ENCODE measurements at places on chromosomes 16 and 17. TPM values are rescaled to one million over a fixed set of nuclear protein-coding genes. Genes with fewer than 3 reads are reported as not detected.

- no peak for DNase-seq
Measured at GRCh38 chr17:7497228-7497627, 13.1 kb downstream of the POLR2A start.

GRCh38 chr16:77881355-77882030, 93.1 kb downstream of the VAT1L start:
- no peak for DNase-seq

GRCh38 chr17:9668517-9668916, 23.2 kb downstream of the USP43 start:
- no peak for DNase-seq

DNA sequence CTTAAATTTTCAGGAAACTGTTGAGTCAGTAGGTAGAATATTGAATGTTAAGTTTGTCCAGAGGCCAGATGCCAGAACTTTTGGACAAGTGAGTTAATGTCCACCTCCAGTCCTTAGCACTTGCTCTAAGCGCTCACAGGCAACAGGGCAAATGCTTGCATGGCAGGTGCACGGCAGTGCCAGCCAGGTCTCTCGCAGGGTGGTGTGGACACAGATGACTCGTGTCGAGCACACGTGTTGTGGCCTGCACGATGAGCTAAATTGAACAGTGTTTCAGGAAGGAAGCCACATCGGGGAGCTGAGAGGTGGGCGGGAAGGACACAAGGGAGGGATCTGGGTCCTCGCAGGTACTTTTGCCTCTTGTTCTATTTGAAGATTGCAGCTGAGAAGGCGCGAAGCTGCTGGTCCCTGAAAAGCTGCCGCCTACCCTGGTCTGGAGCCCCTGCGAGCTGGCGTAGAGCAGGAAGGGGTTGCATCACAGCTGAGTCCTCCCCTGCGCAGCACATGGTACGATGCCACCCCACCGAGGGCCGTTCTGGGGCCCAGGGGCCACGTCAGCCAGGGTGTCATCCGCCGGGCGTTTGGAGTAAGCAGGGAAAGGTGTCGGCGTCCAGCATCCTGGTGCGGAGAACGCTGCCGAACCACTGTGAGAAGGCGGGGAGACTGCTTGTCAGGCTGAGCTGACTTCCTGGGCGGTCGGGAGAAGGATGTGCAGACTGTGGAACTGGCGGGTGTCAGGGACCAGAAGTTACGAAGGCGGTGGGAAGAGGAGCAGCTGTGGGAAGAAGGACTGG, 6.3 kb downstream of the RAB40C start:
- no peak for DNase-seq

GRCh38 chr16:71855937-71856662, 10.3 kb downstream of the ATXN1L start:
- no peak for DNase-seq

DNA sequence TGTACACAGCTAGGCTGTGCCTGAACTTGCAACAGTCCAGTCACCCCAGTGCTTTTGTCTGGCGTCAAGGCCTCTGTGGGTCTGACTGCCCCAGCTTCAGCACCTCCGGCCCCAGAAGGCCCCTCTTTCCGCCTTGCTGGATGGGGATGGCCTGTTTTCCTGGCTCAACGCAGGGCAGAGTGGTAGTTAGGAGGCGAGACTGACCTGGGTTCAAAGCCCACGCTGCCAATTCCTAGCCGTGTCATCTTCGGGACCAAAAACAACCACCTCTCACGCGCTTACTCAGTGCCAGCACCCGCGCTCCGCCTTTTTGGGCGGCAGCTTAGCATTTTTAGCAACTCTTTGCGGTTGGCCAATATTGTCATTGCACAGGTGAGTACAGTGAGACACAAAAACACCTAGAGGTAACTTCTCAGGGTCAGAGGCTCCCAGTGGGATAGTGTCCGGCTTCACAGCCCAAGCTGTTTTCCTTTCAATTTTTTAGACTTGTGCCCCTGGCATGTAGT, 4.6 kb downstream of the MYBBP1A start:
- DNase-seq: peak; percentile 46

DNA sequence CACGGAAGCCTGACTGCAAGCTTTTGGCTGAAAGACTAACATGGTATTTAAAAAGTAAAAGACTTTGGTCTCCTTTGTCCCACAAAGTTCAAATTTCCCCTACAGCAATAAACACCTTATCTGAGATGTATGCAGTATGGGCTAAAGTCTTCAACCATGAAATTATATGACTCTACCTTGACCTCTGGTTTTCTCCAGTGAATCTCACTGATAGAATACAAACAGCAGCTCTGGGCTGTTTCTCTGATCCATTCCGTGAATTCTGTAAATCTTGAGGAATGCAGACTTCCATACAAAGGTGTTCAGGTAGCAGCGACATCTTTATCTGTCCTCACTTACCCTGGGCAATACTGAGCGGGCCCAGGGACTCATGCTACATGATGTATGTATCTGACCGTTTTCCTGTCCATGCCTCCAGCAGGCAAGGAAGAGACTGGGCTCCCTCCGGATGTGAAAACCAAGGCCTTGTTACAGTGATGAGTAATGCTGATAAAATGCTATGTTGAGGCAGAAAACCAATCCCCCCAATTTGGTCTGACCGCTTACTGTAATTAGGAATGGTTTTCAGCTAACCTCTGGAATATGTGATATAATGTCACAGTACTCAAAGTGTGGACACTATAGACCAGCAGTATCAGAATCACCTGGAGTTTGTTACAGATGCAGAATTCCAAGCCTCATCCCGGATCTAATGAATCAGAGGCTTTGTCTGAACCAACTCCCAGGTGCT, 589.8 kb downstream of the HS3ST4 start:
- no peak for DNase-seq

DNA sequence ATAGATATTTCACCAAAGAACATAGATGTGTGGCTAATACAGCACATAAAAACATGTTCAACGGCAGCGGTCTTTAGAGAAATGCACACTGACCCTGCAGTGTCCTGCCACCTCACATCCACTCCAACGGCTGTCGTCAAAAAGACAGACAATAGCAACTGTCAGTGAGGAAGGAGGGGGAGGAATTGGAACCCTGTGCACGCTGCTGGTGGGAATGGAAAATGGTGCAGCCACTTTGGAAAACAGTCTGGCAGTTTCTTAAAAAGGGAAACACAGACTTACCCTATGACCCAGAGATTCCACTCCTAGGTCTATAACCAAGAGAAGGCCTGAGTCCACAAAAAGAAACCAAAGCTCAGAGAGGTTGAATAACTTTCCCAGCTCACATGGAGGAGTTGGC, 7.7 kb downstream of the CEP295NL start:
- DNase-seq: no peak

GRCh38 chr17:44220213-44221083, 973 bp upstream of the UBTF start:
- peak; percentile 84 for DNase-seq

- no peak for DNase-seq
Measured at GRCh38 chr17:8922451-8922850, 43.1 kb downstream of the PIK3R5 start.

- no peak for DNase-seq
Measured at GRCh38 chr16:2155977-2156848, 631 bp downstream of the TRAF7 start.

DNA sequence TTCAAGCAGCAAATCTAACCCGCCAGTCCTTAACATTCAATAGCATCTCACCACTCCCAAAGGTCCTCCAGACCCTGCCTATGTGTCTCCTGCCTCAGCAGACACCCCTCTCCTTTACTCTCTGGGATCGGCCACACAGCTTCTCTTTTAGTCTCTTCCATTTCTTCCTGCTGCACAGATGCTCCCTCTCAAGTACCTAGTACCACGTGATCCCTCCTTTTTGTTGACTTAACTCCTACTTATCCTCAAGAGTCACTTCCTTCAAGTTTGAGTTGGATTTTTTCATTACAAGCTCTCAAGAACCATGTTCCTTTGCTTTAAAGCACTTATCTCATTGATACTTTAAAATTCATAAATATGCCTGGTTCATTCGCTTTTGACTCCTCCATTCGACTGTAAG, 24.9 kb downstream of the AMFR start:
- no peak for DNase-seq

DNA sequence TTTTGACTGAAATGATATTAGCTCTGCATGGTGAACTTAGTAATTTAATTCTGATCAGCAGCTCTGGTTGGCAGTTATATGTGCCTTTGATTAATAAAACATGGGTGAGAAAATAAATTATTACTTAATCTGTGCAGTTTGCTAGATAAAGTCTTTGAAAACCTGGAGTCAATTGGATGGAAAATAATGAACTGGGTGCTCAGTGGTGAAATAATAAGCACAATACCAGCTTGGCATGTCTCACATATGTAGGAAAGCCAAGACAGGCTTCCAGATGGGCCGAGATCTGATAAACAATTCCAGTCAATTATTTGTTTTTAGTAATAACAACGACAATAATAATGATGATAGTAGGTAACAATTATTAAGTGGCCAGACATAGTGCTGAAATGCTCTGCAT, 326.7 kb downstream of the CDH13 start:
- DNase-seq: no peak

- no peak for DNase-seq
Measured at GRCh38 chr17:2613089-2613808, 19.8 kb downstream of the PAFAH1B1 start.

- DNase-seq: no peak
Measured at GRCh38 chr17:58412961-58413586, 4.3 kb downstream of the RNF43 start.

GRCh38 chr16:4775005-4775404, 8.0 kb upstream of the ZNF500 start:
- DNase-seq: no peak

DNA sequence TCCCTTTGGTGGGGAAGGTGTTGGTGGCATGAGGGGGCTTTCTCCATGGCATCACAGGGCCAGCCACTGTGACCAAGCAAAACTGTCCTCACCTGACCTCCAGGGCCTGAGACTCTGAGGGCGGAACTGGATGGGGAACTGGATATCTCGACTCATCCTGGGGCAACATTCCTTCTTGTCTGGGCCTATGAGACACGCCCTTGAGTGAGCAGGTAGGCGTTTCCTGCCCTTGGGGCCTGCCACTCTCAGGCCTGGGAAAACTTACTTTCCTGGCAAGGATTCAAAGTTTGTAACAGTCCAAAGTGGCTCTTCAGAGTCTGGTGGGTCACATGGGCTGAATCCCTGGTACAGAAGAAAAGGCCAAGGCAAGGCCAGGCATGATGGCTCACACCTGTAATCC, 9.6 kb downstream of the MT1X start:
- DNase-seq: peak; percentile 77

DNA sequence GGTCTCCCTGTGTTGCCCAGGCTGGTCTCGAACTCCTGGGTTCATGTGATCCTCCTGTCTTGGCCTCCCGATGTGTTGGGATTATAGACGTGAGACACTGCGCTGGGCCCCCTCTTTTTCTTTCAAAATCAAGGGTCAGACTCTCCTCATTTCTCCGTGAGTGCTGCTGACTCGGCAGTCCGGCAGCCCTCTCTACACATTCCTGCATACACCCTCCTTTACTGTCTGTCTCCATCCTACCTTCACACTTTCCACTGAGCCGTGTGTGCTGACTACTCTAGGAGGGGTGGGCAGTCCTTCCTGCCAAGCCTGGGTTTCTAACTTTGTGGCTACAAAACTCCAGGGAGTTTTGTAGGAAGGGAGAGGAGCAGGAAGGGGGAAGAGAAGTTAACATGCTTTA, 195.2 kb downstream of the PARN start:
- DNase-seq: no peak

DNA sequence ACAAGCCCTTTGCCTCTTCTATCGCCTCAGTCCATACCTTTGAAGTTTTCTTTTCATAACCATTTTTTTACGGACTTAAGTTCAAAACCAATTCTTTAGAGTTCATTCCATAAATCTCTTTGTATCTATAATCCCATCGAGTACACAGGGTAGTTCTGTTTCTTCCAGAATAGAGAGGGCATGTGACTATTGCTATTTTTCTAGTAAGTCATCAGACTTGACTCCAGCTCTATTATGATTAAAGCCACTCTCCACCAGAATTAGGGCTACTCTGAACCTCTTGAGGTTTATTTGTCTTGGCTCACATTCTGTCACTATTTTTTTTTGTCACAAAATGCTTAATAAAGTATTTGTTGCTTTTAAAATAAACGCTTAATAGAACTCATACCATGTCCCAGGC, 191.9 kb upstream of the AXIN2 start:
- no peak for DNase-seq

- DNase-seq: no peak
Measured at GRCh38 chr16:88744577-88745521, 38.5 kb downstream of the CTU2 start.

DNA sequence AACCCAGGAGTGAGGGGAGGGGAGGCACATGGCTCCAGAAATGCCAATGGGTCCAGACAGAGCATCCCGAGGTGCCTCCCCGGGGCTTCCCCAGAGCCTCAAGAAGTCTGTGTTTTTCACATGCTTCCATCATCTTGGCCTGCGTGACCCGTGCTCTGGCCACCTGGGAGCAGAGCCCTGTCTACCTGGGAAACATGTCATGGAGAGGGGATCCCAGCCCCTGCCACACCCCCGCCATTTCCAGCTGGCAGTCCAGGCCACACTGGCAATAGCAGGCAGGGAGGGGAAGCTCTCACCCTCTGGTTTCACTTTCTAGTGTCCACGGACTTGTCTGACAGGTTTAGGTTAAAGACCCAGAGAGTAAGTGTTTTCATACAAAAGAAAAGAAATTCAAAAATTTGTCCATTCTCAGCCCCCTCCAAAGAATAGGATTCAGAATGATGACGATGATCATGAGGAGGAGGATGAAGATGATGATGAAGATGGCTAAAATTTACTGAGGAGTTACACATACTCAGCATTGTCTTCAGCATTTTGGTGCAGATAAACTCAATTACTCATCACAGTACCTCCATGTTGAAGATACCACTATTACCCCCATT, 9.0 kb downstream of the SMIM5 start:
- DNase-seq: no peak

DNA sequence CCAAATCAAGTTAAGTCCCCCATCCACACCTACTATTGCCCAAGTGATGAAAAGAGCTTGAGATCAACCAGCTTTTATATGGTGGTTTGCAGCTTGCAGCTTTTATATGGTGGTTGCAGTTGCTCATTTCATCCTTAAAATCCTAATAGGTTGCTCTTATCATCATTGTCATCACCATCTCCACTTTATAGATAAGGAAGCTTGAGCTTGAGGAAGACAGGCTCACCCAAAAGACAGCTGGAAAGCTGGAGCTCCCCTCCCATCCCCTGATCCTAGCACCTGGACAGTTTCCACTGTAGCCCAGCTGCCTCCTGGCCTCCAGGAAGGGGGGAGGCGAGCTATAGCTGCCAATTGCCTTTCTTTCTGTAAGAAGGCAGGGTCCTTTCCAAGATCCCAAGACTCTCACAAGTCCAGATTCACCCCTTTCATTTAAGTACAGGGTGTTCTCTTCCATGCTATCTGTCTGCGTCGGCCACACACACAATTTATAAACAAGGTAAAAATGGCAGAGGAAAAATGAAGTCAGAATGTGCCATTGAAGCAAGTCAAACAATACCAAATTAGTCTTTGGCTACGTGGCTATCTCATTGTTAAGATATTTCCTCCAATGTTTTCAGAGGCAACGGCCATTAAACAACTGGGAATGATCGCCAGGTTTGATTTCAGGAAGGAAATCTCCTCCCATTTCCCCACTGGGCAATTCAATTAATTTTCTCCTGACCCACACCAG, 63.3 kb downstream of the PECAM1 start:
- DNase-seq: no peak

GRCh38 chr17:78005452-78006171, 47.1 kb downstream of the TNRC6C start:
- DNase-seq: no peak

The SCRN2 gene
- total RNA-seq: 30.5 TPM

The KCNH4 gene
- 0.26 TPM for total RNA-seq

The PERCC1 gene
- not detected for total RNA-seq

The GUCY2D gene
- total RNA-seq: 2.6 TPM

The KRT13 gene
- 5.5 TPM for total RNA-seq

The TSC2 gene
- 119 TPM for total RNA-seq

The FOXF1 gene
- 46.4 TPM for total RNA-seq

The PRSS27 gene
- total RNA-seq: 0.81 TPM

The SSTR5 gene
- total RNA-seq: not detected
